NCI-H2081 treated with DMSO at 0.1 percent for 48 hours (cell line): ENCODE measurements at places on chromosomes 1 and 21.

- no peak for DNase-seq
Measured at GRCh38 chr1:64748222-64748621, 3.3 kb downstream of the RAVER2 start.

DNA sequence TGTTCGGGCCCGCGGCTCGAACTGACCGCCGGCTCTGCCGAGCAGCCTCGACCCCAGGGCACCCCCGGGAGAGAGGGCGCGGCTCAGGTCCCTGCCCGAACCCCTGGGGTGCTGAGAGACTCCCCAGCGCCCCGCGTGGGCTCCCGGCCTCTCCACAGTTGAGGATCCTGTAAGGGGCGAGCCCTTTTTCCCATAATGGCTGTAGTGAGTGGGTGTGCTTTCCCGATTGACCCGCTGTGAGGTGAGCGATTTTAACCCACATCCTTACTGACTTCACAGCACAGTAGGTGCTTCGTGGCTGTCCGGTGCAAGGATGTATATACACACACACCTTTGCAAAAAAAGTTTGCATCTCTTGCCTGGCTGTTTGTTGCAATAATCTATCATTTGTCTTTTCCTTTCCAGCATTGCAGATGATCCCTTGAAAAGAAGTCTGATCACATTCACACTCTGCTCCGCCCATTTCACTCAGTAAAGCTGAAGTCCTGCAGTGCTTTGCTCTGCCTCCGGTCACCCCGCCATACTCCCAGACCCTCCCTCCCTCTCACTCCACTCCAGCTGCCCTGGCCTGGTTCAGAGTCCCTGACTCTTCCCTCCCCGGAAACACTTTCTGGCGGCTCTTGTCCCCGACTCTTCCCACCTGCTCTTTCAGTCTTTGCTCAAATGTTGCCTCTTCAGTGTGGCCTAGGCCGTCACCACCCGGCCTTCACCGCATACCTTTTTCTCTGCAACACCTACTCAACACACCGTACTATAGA is 955 bp upstream of the UBE2G2 start:
- no peak for DNase-seq

GRCh38 chr1:16012590-16013219 is 5.1 kb downstream of the HSPB7 start:
- no peak for DNase-seq

DNA sequence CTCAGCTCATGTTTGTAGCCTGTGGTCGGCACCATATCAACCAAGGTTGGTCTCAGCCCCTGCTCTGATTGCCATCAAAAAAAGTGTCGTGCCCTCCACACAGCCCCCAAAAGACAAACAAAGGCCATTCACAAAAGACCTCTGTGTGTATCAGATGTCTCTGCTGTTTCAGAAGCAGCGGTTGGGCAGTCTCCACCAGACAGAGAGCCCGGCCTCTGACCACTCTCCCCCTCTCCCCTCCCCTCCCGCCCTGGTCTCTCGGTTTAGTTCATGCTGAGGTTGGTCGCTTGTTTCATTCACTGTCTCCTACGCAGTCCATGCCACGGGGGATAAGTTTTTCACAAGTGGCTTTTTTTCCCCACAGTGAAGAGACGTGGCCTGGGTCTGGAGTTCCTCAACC is 27.1 kb downstream of the ACTA1 start:
- no peak for DNase-seq

DNA sequence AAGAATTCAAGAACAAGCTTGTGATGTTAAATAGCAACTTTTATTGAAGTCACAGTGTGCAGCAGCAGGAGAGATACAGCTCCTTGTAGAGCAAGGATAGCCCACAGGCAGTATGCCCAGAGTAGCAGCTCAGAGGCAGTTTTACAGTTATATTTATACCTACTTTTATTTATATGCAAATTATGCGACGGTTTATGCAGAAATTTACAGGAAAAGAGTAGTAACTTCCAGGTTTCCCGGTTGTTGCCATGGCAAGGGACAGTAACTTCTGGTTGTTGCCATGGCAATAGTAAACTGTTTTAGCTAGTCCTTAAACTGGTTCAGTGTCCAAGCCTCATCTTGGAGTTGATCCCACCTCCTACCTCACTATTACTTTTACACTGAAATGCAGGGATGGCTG is 344.6 kb upstream of the LYPLAL1 start:
- no peak for DNase-seq

- DNase-seq = no peak
Measured at GRCh38 chr21:29953072-29953471, 13.3 kb upstream of the GRIK1 start.

DNA sequence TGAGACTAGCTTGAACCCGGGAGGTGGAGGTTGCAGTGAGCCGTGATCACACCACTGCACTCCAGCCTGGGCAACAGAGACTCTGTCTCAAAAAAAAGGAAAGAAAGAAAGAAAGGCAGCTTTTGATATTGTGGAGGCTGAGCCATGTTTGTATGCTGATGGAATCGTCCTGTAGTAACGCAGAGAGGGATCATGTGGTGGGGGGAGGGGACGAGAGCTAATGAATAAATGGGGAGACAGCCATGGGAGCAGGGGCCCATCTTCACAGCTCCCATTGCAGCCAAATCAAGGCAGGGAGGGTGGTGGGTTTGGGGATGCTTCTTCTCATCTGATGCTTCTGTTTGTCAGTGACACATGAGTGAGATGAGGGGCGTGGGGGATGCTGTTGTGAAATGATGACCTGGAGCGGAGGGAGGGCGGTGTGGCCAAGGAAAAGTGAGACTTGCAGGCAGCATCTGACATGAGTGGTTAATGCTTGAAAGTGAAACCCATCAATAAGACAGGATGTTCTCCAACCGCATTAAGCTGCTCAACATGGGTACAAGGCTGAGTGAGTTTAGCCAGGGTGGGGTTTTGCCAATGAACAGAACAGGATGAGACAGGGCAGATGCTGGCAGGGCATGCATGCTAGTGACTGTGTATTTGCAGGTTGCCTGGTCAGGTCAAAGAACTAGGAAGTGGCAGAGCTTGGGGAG is 16.7 kb downstream of the SPATA21 start:
- no peak for DNase-seq

DNA sequence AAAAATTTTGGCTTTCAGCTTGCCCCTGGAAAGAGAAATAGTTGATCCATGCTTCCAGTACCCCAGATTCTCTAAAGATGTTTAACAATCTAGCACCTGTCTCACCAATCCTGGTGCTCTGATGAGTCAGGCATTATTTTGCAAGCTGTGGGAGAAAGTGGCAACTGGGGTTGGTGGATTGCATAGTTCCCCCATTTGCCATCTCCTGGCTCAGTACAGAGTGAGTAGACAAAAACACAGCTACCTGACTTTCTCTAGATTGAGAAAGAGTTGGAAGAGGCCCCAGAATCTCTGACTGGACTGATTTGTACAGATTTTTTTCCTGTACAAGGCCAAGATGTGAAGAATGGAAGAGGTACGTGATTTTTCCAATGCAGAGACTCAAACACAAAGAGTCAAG is 75.1 kb upstream of the NEGR1 start:
- no peak for DNase-seq

- DNase-seq = no peak
Measured at GRCh38 chr1:210600421-210601159, 271.9 kb downstream of the HHAT start.

DNA sequence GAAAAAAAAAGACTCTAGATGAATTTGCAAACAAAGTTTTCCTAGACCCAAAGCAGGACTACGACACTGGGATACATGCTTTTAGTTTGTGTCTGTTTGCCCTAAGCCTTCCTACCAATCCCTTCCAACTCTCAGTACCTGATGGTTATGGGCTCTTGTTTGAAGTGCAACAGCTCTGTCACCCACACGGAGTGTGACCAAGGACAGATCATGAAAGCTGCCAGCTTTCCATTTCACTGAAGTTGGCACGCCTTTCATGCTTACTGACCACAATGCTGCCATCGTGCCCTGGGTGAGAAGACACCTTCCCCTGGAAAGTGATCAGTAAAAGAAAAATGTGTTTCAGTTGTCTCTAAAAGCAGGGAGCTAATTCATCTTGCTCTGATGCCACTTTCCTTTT is 312.5 kb upstream of the PTBP2 start:
- DNase-seq = no peak

GRCh38 chr1:180194546-180195207 is 35.4 kb upstream of the LHX4 start:
- DNase-seq = no peak

DNA sequence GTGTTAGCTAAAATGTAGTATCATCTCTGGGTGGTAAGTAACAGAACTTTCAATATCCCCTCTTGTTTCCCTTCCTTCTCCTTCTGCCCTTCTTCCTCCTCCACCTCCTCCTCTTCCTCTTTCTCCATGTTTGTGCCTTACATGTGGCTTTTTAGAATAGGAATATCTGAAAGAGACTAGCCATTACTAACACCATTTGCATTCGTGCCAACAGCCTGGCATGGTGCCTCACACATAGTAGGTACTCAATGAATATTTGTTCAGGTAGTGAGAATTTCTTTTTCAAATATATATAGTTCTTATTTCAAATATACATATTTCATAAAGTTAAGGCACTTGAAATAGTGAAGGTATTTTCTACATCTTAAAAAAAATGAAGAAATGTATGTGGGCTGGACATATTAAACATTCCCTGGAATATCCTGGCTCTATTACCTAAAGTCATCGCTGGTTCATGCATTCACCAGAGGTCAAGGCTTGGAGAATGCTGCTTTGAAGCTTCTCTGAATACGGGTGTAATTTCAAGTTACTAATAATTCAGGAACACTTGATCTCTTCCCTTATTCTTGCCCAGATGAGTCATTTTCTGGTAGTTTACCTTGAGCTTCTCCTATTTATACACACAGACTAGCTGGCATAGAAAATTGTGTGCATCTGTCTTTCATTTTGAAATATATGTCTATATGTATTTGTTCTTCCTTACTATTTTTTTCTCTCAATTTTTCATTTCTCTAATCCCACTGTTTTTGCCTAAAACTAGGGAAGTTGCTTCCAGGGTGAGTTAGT is 319.4 kb downstream of the TGFB2 start:
- DNase-seq = no peak

- no peak for DNase-seq
Measured at GRCh38 chr21:26843933-26844257, 1.3 kb downstream of the ADAMTS1 start.

GRCh38 chr1:75796376-75797272 is at the start of gene MSH4:
Gene MSH4 (plus strand): TSS chr1:75796882. CDS start chr1:75796986, 104 bp downstream.
- DNase-seq = no peak

DNA sequence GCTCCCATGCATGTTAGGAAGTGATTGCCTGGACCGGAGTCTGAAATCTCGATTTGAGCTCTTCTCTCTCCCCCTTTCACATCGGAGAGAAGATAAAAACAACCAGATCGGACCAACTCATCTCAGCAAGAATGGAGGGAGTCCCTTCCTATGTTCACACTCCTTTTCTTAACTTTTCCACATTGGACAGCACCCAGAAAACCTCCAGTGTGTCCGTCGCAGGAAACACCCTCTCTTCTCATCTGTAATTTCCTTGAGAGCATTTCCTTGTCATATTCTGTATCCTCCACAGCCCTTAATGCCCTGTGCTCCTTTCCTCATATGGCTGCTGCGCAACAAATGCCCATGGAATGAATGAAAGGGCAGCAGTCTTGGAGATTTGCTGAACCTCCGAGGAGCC is 1.5 kb upstream of the TDRD10 start:
- no peak for DNase-seq

DNA sequence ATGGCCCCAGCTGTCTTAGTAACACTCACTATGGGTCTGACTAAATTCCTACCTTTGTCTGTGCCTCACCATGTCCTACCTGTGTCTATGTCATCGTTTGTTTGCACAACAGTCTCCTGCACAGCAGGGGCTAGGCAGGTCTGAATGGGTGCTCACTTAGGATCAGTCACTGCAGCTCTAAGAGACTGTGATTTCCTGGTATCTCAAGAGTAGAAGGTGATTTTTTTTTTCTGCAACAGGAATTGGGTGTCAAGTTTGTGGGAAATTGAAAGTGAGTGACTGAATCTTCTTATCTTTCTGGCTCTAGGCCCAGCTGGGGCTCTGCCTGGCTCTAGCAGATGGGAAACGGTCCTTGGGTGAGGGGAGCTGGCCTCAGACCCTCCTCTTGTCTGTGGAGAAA is 46.4 kb upstream of the TRABD2B start:
- no peak for DNase-seq

DNA sequence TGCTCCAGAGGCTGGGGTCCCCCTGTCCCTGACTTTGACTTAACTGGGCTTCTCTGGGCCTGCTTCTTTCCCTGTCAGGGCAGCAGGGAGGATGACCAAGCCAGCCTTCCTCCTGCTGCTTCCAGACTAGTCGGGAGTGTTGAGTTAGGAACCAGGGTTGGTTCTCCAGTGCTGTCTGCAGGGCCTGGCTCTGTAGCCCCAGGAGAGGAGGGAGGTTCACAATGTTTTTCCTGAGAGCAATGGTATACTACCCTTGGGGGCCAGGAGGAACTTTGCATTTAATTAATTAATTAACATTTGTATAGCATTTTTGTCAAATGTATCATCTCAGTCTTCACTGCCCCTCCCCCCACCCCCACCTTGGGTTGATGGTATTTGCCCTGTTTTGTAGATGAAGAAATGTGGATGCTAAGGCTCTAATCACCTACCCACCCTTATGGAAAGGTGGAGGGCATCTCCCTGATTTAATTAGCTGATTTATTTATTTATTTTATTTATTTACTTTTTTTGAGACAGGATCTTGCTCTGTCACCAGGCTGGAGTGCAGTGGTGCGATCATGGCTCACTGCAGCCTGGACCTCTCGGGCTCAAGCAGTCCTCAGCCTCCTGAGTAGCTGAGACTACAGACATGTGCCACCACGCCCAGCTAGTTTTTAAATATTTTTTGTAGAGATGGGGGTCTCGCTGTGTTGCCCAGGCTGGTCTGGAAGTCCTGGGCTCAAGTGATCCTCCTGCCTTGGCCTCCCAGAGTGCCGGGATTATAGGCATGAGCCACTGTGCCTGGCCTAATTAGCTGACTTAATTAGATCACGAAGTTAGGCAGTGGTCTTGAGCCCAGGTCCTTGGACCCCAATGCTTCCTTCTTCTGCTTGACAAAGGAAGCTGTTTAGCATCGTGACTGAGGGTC is 6.6 kb downstream of the H6PD start:
- no peak for DNase-seq

- no peak for DNase-seq
Measured at GRCh38 chr1:165434281-165434680, 10.6 kb downstream of the RXRG start.

- no peak for DNase-seq
Measured at GRCh38 chr1:175390081-175390481, 197.5 kb upstream of the KIAA0040 start.

GRCh38 chr1:234505769-234506102 is 26.8 kb upstream of the TARBP1 start:
- DNase-seq = no peak

DNA sequence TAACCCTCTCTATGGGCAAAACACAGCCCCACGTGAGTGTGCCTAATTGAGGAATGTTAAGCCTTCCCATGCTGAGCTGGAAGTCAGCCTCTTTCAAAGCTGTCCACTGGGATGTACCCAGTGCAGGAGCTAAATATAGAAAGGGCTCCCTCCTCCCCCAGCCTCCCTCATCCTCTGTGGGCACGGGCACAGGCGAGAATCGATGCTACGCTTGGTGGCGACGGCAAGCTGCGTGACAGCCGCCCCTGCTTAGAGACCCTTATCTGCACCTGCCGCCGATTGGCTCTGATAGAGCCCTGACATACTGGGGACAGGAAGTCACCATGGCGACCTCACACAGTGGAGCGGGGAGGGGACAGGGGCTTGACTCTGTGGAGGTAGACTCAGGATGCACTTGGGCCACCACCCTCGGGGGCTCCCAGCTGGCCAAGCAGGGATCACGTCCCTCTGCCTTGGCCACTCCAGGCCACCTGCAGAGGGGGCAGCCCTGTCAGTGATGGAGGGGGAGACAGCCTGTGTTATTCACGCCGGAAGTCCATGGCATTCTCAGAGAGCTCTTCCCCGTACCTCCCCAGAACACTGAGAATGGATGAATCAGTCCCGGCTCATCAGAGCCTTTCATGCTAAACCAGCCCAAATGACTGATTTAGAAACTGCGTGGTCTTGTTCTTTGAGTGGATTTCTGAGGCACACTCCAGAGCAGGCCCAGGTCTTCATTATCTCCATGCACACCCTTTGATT is 84.8 kb downstream of the KCND3 start:
- no peak for DNase-seq
